ENCODE measurements at places on chromosomes 12 and 14. TPM values are rescaled to one million over a fixed set of nuclear protein-coding genes. Genes with fewer than 3 reads are reported as not detected.
A peak's percentile ranks its signal among the peaks of the same experiment; 100 is the strongest.

Gene RFX4
- not detected for total RNA-seq

Gene A2ML1
- total RNA-seq: not detected

Gene PGF
- total RNA-seq: 19.8 TPM

Gene CLECL1
- not detected for total RNA-seq

Gene CCDC196
- not detected for total RNA-seq

Gene FAM222A
- 9.1 TPM for total RNA-seq

Gene SPX
- total RNA-seq: 4.9 TPM

Gene SYNE3
- 5.2 TPM for total RNA-seq

Gene NGB
- not detected for total RNA-seq

Gene BDKRB1
- total RNA-seq: not detected

Gene LTB4R
- total RNA-seq: 0.68 TPM

Gene MYO1A
- total RNA-seq: not detected

Gene NAB2
- total RNA-seq: 50.6 TPM

Gene USP15
- 41.5 TPM for total RNA-seq

Gene GLIPR1L2
- 0.91 TPM for total RNA-seq

Gene SLC7A8
- total RNA-seq: 4.8 TPM

- no peak for DNase-seq
Observed at GRCh38 chr12:25960961-25961360, 2.5 kb downstream of the RASSF8 start.

DNA sequence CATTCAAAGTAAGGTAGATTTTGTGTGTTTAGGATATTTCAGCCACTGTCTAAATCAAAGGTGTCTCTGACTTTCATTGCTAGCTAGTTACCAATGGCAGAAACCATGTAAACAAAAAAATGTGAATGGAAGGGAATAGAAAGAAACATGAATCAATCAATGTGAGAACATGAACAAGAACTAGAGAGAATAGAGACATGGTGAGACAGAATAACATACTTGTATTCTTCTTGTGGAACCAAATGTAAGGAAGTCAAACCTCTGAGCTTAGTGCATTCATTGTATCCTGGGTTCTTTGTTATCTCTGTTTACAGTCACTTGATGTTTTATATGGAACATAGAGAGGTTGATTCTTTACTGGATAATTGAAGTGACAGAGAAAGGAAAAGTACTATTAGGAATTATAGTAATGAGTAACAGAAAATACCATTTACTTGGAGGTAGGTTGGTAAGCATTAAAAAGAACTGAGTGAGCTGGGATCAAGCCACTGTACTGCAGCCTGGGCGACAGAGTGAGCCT lies 2.6 kb upstream of the WNK1 start:
- peak; percentile 13 for DNase-seq

DNA sequence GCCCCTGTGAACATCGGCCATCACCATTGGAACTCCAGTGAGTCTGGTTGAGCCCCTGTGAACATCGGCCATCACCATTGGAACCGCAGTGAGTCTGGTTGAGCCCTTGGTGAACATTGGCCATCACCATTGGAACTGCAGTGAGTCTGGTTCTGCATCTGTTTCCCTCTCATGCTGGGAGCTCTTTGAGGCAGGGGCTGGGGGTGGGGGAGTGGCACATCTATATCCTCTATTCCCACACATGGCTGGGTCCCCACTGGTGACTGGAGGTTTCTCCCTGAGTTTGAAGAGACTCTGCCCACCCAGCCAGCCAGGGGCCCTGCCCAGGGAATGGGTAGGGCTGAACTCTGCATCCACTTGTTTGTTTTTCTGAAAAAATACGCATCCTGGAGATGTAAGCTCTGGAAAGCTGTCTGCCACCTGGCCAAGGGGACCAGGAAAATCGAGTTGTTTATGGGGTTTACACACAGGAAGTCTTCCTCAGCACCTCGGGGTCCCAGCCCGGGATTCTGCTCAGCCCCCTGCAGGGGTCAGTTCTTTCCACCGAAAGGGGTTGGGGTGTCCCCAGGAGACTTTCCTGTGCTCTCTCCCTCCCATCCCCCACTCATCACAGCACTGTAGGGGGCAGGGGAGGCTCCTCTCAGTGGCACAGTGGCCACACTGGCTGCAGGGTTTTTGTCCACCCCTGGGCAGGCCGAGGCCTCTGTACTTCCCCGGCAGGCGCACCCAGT lies 170.5 kb upstream of the GSC start:
- DNase-seq: no peak

DNA sequence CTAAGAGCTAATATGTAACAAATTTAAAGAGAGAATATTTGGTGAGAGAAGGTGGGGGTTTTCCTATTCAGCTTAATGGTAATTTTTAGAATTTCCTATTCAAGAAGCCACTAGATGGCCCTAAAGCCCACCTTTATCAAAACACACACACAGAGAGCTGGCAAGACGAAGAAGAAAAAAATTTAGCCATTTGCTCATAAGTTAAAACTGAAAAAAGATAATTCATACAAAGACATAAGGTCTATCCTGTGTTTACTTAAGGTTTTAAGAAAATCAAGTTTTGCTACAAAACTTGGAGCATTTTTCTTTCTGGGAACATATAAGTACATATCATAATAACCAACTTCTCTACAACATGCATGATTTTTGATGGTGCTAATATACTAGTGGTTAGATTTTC lies 46.8 kb upstream of the PCED1B start:
- peak; percentile 68 for DNase-seq

DNA sequence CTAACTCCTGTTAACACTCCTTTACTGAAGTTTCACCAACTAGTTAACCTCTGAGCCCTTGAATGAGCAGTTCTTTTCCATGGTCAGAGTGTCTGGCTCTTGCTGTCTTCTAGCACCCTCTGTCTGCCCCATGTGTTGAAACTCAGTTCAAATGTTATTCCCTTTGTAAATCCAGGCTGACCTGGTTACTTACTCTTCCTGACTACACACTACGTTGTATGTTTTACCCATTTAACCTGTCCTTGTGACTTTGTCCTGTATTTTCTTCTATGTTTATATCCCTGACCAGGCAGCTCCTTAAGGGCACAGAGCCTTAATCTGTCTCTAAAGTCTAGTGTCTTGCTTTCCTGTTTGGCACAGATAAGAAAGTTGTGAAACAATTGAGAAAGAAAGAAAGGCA lies 389.0 kb upstream of the RPL10L start:
- DNase-seq: no peak

DNA sequence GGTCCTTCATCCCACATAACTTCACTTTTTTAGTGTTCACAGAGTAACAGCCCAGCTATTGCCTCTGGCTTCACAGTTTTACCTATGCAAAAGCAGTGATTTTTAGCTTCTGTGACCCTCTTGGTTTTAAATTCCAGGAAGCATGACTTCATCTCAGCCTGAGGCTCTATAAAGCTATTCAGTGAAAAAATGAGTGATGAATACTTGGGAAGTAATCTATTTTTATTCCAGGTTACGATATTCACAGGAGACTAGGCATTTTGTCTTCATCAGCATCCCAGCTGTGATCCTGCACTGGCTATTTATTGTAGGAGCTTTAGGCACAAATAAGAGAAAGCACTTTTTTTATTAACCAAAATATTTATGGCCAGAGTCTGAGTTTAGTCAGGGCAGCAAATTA lies 164.8 kb downstream of the SNAPC1 start:
- DNase-seq: no peak

DNA sequence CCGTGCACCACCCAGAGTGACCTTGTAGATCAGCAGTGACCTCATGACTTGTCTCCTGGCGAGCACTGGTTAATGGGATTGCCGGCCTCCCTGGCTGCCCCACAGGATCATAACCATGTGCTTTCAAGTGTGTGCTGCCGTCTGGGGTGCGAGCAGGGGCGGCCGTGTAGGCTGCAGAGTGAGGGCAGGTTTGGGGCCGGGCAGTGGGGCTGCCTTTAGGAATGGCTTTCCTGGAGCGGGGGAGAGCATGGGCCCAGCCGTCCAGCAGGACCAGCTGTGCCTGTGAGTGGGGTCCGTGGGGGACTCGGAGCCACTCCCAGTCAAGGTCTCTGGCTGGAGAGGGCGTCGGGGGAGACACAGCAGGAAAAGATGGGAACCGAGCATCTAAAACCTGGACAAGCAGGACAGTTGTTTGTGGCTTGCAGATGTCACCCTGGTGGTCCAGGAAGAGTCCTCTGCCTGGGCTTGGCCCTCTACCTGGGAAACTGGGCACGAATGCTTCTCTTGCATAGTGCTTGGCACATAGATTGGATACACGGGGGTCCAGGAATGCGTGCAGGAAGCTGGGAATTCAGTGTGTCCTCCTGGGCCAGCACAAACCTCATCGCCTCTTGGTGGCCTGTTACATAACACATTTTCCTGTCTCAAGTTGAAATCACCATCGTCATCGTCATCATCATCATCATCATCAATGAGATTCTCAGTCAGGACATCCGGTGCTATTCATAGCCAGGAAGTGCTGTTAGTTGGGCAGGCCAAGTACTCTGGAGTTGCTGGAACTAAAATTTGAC lies 96.0 kb downstream of the ADGRD1 start:
- no peak for DNase-seq

GRCh38 chr12:49017891-49018260 lies 700 bp downstream of the PRKAG1 start:
- DNase-seq: peak; percentile 88

GRCh38 chr14:63896278-63896720 lies 43.5 kb downstream of the SYNE2 start:
- DNase-seq: peak; percentile 51

- peak; percentile 9 for DNase-seq
Observed at GRCh38 chr14:32933629-32934072, 5.0 kb upstream of the NPAS3 start.

- no peak for DNase-seq
Observed at GRCh38 chr12:11273449-11273848, 3.9 kb upstream of the PRB3 start.

DNA sequence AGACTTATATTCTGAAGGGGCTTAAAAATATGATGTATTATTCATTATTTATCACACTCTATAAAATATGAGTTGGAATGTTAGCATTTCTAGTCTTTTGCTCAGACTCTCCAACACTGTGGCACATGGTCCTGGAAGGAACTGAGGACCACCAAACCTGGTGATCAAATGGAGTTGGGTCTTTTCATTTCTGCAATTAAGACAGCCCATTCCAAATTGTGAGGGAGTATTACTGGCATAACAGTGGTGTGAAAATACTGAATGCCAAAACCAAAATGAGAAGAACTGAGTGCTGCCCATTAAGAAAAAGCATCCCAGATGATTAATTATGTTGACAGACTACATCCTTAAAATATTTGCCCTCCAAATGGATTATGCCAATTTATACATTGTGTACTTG lies 90.8 kb downstream of the NPAS3 start:
- no peak for DNase-seq

DNA sequence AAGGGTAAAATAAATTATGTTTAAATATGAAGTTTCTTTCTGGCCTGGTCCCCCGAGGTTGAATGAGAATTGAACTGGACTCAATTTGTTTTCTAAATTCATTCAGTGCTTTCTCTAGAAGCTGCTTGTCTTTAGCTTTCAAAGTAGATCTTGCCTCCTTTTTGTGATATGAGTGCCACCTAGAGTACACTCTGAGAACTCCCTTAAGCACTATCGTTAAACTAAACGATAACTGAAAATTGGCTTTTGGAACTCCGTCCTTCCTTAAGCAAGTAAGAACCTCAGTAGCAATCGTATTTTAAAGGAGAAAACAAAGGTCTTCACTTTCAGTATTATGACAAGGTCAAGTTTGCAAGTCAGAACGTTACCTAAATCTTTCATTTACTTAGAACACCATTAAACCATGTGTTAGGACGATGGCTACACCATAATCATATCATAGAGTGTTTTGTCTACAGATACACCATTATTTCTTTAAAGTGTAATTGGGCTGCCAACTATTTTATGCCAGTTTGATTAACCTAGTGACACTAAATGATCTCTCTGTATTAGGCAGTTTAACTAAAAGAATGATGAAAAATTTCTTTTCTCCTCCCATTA lies 364.8 kb downstream of the SNAPC1 start:
- peak; percentile 62 for DNase-seq

GRCh38 chr14:104357689-104358527 lies 219.5 kb downstream of the KIF26A start:
- DNase-seq: no peak

- no peak for DNase-seq
Observed at GRCh38 chr12:26732005-26732908, 100.7 kb downstream of the ITPR2 start.

DNA sequence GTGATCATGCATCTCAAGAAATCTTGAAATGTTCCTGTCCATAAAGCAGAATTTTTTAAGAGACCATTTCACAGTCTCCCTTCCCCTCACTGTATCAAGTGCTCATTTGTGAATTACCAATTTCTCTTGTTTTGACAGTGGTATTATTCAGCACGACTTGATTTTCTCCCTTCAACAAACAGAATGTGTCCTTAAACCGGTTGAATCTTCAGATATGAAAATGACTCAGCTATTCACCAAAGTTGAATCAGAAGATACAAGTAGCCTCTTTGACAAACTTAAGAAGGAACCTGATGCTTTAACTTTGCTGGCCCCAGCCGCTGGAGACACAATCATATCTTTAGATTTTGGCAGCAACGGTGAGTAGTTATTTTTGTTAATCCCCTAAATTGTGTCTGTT lies 25.5 kb upstream of the SNAPC1 start:
- DNase-seq: no peak

GRCh38 chr12:6767353-6768319 lies 1.5 kb downstream of the PTMS start:
- DNase-seq: peak; percentile 30

GRCh38 chr12:87513536-87514280 lies 515.5 kb downstream of the C12orf50 start:
- DNase-seq: no peak

DNA sequence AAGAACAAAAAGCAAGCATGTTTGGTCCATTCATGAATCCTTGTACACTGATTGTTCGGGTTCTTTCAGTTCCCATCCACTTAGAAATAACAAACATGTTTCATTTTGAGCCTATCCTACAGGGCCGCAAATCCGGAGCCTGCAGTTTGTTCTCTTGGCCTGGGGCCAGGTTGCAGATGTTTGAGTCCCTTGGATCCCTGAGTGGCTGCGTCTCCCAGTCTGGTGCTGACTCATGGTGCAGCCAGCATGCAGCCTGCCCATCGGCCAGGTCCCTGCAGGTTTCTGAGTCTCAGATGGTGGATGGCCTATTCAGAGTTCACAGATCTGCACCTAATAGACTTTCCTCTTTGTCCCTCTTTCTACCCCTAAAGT lies 1.9 kb upstream of the DYNC1H1 start:
- DNase-seq: peak; percentile 78

DNA sequence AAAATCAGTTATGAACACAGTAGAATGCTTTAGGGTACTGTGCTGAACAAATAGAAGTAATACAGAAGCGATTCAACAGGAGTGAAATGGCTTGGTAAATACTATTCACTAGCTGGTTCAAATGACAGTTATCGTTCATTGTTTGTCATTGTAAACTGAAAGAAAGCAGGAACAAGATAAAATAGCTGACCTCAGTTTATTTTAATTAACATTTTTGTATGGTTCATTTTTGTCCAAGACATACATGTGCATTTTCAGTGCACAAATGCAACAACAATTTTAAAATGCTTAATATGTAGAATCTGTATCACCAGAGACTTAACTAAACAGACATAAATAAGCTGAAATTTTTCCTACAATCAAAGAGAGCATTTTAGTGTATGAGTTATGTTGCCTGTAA lies 49.9 kb downstream of the ALX1 start:
- no peak for DNase-seq

GRCh38 chr14:88289234-88289633 lies 33.8 kb downstream of the KCNK10 start:
- no peak for DNase-seq

- no peak for DNase-seq
Observed at GRCh38 chr12:104650541-104650940, 193.8 kb downstream of the CHST11 start.

GRCh38 chr12:2266666-2267620 lies 214.2 kb downstream of the CACNA1C start:
- DNase-seq: no peak

GRCh38 chr12:50016501-50017475 lies 8.5 kb downstream of the RACGAP1 start:
- DNase-seq: peak; percentile 73

- DNase-seq: no peak
Observed at GRCh38 chr12:132603240-132604150, 6.9 kb downstream of the LRCOL1 start.
